Stomach (tissue), 19 donors: ENCODE measurements at places on chromosomes 12 and 14. TPM values are rescaled to one million over a fixed set of nuclear protein-coding genes. Genes with fewer than 3 reads are reported as not detected.

DNA sequence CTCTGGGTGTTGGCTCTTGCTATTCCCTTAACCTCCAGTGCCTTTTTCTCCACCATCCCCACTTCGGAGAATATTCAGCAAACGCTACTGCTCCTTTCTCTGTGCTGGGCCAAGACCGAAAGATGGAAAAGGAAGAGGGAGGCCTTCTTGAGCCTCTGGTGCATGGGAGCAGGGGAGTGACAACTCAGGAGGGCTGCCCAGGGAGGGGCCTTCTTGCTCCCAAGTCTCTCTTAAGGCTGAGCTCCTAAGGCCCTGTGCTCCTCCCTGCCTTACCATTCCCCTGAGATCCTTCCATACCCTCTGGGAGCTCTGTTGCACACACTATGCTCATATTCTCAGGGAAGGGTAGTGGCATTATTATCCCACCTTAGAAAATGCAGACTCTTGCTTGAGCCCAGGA, 34.9 kb downstream of the SH2B3 start:
- DNase-seq = no peak

- no peak for DNase-seq
Measured at GRCh38 chr12:18313306-18313705, 52.0 kb downstream of the PIK3C2G start.

Gene P2RX7
- total RNA-seq = 1.3 TPM

DNA sequence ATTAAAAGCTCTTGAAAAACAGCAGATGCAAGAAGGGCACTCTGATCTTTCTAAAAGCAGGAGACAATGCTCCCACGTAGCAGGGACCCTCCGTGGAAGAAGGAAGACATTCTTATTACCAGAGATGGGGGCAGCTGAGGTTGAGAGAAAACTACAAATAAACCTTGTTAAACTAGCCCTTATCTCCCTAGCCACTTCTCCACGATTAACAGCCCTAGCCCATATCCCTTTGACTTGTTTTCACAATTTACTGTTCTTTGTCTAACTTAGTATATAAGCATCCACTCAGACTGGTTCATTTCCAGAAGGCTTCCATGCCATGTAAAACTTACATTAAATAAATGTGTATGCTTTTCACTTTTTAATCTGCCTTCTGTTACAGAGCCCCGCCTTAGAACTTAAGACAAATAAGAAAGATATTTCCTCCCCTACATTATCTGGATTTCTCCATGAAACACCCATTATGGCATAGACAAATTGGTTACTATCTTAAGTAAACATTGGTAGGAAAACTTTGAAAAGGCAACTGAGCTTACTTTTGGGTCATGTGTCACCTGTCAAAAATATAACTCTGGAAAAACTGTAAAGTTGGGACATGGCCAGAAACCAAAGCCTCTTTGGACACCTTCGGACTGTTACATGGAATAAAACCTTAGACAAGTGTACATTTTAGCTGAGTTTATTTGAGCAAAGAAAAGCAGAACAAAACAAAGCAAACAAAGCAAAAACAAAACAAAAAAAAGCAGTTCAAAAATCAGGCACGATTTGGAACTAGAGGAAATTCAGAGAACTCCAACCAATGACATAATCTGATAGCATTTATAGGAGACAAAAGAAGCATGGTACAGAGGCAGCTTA, 4.9 kb upstream of the RNASE1 start:
- DNase-seq = no peak

DNA sequence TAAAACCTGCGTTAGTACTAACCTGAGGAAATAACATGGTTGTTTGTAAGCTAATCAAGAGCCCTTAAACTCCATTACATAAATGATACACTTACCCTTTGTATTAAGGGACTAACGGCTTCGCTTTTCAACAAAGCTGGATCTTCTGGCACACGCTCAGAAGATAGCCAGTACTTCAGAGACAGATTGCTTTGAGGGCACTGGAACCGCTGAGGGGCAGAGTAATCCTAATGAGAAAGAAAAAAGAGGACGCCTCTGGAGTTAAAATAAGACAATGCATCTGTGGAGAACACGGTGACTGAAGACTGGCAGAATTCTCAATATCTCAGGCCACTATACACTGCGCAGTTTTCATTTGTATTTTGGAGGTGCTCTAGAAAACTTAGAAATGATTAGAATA, 1.5 kb upstream of the KTN1 start:
- no peak for DNase-seq
